GF-D8 (cell line): ENCODE measurements at places on chromosomes 2 and 18.

- DNase-seq = no peak
Measured at GRCh38 chr2:17084877-17085276, 419.2 kb upstream of the CYRIA start.

GRCh38 chr2:203983064-203983715 is 46.6 kb downstream of the ICOS start:
- DNase-seq = no peak

DNA sequence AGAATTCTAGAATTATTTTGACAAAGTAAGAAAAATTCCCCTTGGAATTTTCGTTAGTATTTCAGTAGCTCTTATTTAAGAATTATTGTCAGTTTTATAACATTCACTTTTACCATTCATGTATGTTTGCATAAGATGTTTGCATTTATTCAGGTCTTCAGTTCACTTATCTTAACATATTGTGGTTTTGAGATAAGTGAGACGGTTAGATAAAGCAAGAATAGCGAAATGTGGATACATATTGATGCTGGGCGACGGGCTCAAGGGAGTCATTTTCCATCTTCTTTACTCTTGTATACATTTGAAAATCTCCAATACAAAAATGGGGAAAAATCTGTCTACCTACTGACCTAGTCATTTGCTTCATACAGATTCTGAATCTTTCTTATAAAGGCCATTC is 156.7 kb upstream of the HDAC4 start:
- no peak for DNase-seq

DNA sequence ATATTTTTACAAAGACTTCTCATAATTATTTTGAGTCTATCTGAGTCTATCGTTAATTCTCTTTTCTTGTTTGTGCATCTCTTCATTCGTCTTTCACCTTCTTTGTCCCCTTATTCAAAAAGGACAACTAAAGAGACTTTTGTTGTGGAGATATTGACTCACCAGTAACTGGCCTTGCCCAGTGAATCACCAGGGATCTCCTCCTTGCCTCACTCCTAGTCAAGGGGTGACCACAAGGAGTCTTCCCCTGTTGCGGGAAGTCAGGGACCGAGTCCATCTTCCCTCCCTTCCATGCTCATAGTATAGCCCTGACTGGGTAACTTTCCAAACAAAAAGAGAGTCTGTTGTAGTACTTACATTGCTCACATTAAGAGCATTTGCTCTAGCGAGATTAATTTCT is 158.9 kb downstream of the NEB start:
- DNase-seq = no peak

GRCh38 chr2:170244555-170244954 is 66.6 kb downstream of the MYO3B start:
- no peak for DNase-seq

DNA sequence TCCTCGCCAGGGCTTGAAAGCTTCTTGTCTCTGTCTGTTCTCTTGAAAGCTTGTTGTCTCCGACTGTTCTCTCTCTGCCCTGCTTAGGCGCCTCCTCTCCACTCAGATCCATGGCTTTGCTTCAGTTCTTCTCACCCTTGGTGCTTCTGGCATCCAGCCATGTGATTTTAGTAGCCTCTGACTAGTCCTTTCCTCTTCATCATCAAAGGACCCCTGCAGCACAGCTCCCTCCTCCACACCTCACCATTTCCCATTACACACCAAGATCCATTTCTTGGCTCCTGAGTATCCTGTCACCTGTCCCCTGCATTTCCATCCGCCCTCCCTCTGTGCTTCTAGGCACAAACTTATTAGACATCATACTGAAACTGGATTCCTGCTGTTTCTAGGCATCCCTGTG is 59.4 kb downstream of the ZNF236 start:
- no peak for DNase-seq

DNA sequence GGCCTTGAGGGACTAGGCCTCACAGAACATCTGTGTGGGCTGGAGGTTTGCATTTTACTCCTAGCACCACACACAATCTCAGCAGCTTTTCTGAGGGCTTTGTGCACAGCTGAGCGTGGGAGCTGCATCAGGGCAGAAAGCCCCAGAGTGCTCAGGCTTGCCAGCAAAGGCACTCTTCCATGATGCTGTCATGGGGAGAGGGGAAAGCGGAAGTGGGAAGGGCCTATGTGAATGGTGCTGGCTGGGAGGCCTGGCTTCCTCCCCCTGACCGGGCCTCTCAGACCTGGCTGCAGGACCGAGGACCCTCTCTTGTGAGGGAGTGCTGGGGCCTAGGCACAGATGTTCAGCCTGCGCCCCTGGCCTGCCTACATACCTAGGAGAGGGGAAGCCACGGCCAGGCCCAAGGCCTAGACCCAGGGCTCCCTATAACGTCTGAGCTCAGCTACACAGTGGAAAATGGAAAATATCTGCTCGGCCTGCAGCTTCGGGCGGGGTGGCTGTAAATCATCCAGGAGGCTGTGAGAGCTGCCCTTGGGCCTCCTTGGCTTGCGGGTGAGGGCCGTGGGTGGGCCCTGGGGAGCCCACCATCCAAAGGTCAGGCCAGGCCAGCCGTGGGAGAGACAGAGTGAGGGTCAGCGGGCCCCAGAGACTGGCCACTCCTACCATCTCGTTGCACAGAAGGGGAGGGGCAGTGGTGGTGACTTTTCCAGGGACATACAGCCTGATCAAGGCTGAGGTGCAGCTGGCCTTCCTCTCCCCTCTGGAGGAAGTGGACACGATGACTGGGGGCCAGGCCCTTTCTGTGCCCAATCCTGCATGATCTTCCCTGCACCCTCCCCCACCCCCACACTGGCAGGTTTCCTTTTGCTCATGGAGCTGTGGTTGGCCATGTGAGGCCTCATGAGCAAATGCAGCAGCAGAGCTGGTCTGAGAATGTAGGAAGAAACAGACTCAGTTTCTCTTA is 22.8 kb downstream of the GLI2 start:
- no peak for DNase-seq
